ENCODE measurements at places on chromosomes 7 and 10.

- DNase-seq: no peak
Observed at GRCh38 chr10:121578965-121579364, 19.3 kb downstream of the FGFR2 start.

- DNase-seq: no peak
Observed at GRCh38 chr7:131015657-131015958, 281.6 kb upstream of the KLF14 start.

GRCh38 chr10:86117051-86117450 lies 249.5 kb downstream of the GRID1 start:
- DNase-seq: no peak

DNA sequence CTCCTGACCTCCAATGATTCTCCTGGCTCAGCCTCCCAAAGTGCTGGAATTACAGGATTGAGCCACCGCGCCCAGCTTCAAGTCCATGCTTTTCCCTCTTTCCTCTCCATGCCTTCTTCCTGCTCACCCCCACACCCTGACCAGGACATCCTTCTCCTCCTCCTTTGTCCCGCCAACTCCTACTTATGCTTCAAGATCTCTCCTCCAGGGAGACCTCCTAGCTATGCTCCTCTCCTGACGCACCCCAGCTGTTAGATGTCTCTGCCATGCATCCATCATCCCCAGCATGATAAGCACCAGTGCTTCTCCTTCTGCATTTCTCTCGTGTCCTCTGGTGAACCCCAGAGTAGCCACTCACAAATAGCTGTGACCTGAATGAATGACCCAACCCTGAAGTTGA lies 21.1 kb downstream of the SRRM3 start:
- no peak for DNase-seq

- DNase-seq: no peak
Observed at GRCh38 chr7:157429001-157429679, 92.3 kb downstream of the DNAJB6 start.

DNA sequence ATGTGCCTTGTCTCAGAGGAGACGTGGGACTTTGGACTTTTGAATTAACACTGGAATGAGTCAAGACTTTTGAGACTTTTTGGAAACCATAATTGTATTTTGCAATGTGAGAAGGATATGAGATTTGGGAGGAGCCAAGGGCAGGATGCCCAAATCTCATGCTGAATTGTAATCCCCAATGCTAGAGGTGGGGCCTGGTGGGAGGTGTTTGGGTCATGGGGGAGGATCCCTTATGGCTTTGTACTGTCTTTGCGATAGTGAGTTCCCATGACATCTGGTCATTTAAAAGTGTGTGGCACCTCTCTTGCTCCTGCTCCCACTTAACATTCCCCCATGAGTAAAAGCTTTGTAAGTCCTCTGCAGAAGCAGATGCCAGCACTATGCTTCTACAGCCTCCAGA lies 39.2 kb downstream of the DNAJC9 start:
- DNase-seq: no peak

GRCh38 chr7:43004082-43004481 lies 71.9 kb downstream of the MRPL32 start:
- DNase-seq: no peak

DNA sequence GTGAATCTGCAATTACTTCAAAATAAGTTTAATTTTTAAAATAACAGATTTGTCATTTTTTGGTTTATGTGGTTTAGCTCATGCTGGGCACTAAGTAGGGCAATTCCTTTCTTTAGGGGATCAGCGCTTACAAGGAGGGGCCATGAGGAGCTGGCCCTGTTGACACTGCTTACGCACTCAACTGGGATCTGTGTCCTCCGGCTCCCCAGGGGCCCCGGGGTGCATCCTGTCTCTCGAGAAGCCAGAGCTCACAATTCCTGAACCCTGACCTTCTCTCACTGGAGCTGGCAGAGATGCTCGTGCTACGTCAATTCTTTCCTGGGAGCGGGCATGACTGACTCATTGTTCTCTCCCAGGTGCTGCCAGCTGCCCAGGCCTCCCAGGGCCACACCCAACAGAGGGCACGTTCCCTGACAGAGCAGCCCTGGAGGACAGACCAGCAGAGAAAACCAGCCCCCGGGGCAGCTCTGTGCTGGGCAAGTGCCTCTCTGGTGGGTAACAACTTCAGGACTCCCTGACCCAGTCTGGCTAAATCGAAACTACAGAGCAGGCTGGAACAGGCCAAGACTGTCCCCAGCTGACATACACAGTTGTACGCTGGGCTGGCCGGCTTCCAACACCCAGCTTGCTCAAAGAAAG lies 36.8 kb downstream of the CTBP2 start:
- no peak for DNase-seq

GRCh38 chr10:108521827-108522492 lies 1357.5 kb upstream of the SORCS1 start:
- DNase-seq: no peak

GRCh38 chr7:115933471-115933870 lies 97.1 kb downstream of the TFEC start:
- DNase-seq: no peak

GRCh38 chr7:157664871-157665633 lies 328.2 kb downstream of the DNAJB6 start:
- DNase-seq: no peak

DNA sequence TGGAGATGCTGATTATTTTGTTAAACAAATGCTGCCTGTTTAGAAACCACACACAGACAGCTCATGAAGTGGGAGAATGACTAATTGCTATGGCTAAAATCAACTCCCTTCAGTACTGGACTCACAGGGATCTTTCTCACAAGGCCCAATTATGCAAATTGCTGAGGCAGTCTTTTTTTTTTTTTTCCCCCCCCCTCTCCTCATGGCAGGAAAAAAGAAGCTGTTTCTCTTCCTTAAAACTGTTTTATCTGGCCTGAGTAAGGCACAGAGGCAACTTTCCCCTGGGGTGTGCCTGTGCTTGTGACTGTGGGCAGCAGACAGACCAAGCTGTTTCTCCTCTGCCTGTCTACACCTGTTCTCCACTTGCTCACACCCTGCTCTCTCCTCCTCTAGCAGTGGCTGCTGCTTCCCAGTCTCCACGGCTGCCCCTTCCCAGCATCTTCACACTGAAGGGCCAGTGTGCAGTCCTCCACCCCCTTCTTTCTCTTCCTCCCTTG lies 65.4 kb upstream of the STEAP1B start:
- DNase-seq: no peak

- no peak for DNase-seq
Observed at GRCh38 chr7:29328811-29329210, 134.2 kb downstream of the CHN2 start.

DNA sequence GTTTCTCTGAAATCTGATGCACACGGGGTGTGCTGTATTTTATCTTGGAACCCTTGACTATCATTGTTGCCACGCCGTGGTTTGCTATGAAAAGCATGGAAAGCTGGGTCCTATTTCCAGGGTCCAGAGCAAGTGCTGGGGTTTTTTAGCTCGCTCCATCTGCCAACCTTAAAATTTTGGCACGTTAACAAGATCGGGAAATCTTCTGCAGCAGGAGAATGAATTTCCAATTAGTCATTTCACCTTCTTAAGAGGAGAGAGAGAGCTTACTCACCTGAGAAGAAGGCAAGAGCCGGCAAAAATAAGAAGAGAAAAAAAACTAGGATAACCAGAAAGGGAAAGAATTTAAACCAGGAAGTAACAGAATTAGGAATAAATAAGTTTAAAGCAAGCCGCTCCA lies 223.6 kb upstream of the CELF2 start:
- DNase-seq: no peak

Data from T-helper 22 cell (primary cell).